Liver (tissue), 10 donors: ENCODE measurements at places on chromosomes 13 and 19. TPM values are rescaled to one million over a fixed set of nuclear protein-coding genes. Genes with fewer than 3 reads are reported as not detected.

Gene ZSCAN5A
- total RNA-seq: 7.4 TPM

Gene ZNF837
- 3.6 TPM for total RNA-seq

Gene TEX26
- total RNA-seq: not detected

Gene ANGPTL8
- 33.9 TPM for total RNA-seq

Gene ATP13A1
- total RNA-seq: 18.8 TPM

Gene PEAK3
- total RNA-seq: 0.09 TPM

Gene PALM
- 3.8 TPM for total RNA-seq

Gene ATP4A
- not detected for total RNA-seq

Gene FOXA3
- 12.3 TPM for total RNA-seq

- no peaks in the 10 kb centered on the region for H3K27me3 ChIP-seq
- H3K4me3 ChIP-seq: no peak overlapping the region
- peaks cover 3% of the 10 kb centered on the region for H3K4me1 ChIP-seq
- no peak overlapping the region for H3K27ac ChIP-seq
- no peak for DNase-seq
- peaks cover 11% of the 10 kb centered on the region for H3K36me3 ChIP-seq
Observed at GRCh38 chr13:20993661-20994440, 67.5 kb downstream of the LATS2 start.

- H3K27me3 ChIP-seq: no peaks in the 10 kb centered on the region
- no peak overlapping the region for H3K4me3 ChIP-seq
- no peaks in the 10 kb centered on the region for H3K36me3 ChIP-seq
Observed at GRCh38 chr13:31908696-31909411, 122.7 kb upstream of the FRY start.

GRCh38 chr19:29085206-29085605 lies 127.7 kb downstream of the UQCRFS1 start:
- no peak for DNase-seq
- no peak overlapping the region for H3K4me3 ChIP-seq
- no peak overlapping the region for H3K27ac ChIP-seq
- H3K36me3 ChIP-seq: no peaks in the 10 kb centered on the region
- no peaks in the 10 kb centered on the region for H3K4me1 ChIP-seq
- H3K27me3 ChIP-seq: peaks cover 3% of the 10 kb centered on the region

DNA sequence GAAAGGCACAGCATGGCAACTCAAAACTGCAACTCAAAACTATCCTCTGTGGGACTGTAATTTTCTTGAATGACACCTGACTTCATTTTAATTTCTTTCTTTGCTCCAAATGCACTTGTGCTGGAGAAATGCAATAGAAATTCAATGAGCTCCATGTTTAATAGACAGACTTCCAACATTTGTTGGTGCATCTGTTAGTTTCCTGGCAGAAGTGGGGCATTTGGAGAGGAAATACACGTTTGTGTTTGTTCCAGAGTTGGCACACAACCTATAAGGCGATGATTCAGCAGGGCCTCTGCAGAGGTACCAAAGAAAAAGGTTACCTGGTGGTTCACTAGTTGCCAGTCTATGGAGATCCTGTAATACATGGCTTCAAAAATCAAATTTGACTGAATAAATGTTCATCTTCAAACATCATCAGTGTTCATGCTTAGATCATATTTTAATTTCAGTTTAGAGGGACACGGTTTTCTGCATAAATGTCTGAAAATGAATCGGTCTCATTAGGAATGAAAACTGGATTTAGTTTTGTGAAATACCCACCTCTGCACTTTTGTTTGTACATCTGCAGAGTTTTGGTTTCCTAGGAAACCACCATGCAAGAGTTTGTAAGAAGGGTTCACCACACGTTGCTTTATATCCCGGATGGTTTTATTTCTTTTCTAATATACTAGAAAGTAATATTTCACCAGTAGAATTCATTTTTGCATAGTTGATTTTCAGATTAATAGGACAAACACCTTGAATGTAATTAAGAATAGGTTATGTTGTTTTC lies 21.8 kb upstream of the OBI1 start:
- H3K4me3 ChIP-seq: no peak overlapping the region
- H3K27me3 ChIP-seq: no peaks in the 10 kb centered on the region
- no peak overlapping the region for H3K27ac ChIP-seq
- H3K36me3 ChIP-seq: no peaks in the 10 kb centered on the region
- no peaks in the 10 kb centered on the region for H3K4me1 ChIP-seq

DNA sequence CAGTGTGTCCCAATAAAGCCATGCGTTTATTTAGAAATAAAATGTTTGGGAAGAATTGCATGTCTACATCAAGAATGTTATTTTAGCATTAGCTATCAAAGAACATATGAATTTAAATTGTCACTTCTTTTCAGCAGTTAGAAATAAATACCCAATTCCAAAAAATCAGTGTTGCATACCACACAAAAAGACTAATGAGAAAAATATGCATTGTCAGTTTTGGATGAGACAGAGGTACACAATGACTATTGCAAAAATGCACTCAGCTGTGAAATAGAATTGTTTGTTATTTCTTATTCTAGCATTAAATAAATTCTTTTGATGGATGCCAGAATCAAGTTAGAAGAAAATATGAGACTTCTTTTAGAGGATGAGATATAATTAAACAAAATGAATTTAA lies 833.9 kb downstream of the SLITRK1 start:
- no peaks in the 10 kb centered on the region for H3K27me3 ChIP-seq
- H3K36me3 ChIP-seq: no peaks in the 10 kb centered on the region
- no peak for DNase-seq
- H3K4me1 ChIP-seq: no peaks in the 10 kb centered on the region

DNA sequence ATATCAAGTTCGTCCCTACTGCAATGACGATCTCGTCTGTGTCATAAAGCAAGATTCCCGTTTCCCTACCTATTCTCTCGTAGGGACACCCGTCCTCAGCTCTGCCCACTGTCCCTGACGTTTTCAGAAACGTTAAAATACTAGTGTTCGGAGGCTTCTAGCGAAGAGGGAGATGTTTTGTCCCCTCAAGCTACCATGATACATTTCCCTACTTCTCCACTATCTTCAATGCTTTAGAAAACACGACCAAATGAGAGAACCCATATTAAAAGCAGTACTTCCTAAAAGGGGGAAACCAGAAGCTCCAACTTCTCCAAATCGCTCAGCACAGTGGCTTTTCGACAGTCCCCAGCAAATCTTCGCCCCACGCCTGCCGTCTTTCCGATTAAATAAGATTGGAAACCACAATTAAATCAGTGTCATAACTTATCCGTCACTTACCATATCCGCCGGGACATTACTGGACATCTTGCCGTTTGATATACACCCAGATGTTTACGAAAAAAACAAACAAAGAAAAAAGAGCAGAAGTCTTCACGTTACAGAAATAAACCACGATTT lies 1.3 kb downstream of the UBL3 start:
- peak overlapping the region; percentile 85 for H3K4me3 ChIP-seq
- DNase-seq: peak; percentile 43
- H3K4me1 ChIP-seq: peaks cover 8% of the 10 kb centered on the region
- H3K36me3 ChIP-seq: no peaks in the 10 kb centered on the region

GRCh38 chr19:45593520-45593919 lies 8.5 kb downstream of the GPR4 start:
- H3K36me3 ChIP-seq: no peaks in the 10 kb centered on the region
- H3K27ac ChIP-seq: no peak overlapping the region
- no peaks in the 10 kb centered on the region for H3K27me3 ChIP-seq
- no peak overlapping the region for H3K4me3 ChIP-seq
- peaks cover 2% of the 10 kb centered on the region for H3K4me1 ChIP-seq
- no peak for DNase-seq

DNA sequence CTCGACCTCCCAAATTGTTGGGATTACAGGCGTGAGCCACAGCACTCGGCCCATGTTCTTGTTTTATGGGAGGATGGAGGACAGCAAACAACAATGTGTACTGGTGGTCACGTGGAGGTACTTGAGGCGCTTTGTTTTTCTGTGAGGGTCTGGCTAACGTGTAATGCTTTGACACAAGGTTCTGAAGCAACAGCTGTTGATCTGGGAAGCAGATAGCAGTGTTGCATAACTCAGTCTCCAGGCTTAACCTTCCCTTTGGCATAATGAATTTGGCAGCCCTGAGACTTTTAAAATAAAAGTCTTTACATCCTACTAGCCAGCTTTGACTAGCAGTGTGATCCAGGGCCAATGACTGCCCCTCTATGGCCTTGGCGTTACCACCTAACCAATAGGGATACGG lies 6.9 kb upstream of the ZNF580 start:
- peaks cover 13% of the 10 kb centered on the region for H3K4me1 ChIP-seq
- H3K27ac ChIP-seq: no peak overlapping the region
- no peak overlapping the region for H3K4me3 ChIP-seq
- H3K36me3 ChIP-seq: no peaks in the 10 kb centered on the region
- no peaks in the 10 kb centered on the region for H3K27me3 ChIP-seq

DNA sequence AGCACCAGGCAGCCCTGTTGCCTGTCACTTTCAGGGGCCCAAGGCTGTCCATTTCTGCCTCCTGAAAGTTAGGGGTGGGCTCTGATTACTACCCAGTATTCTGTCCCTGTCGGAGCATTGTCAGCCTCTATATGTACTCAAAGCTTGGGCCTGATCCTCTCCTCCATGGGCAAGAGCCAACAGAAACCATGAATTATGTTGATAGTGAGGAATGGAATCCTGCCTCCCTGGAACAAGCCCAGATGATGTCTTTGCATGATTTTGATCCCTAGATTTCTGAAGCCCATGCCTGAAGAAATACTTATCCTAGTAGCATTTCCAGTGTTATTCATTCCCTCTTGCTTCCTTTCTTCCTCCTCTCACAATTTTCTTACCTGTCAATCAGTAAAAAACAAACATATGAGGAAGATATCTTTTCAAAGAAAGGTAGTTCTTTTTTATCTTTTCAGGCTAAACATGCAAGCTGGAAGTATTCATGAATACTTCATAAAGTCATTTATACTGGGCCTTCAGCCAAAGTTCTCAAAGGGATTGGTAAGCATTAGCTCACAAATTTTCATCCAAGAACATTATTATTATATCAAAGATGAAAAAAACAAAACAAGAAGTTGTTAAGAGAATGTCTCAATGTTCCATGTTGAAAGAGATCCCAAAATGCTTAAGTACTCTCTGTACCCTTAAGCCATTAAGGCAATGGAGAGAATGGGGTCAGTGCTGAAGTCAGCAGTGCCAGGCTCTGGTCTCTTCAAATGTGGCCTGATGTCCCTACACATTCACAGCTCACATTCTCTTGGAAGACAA lies 171.7 kb downstream of the NHLRC3 start:
- no peak overlapping the region for H3K27ac ChIP-seq
- H3K36me3 ChIP-seq: no peaks in the 10 kb centered on the region
- H3K4me1 ChIP-seq: no peaks in the 10 kb centered on the region
- H3K27me3 ChIP-seq: no peaks in the 10 kb centered on the region

- H3K4me1 ChIP-seq: peaks cover 24% of the 10 kb centered on the region
- H3K4me3 ChIP-seq: no peak overlapping the region
- peak; percentile 96 for DNase-seq
Observed at GRCh38 chr19:1853295-1854038, 5.2 kb upstream of the REXO1 start.

GRCh38 chr19:17679526-17680229 lies 8.5 kb downstream of the UNC13A start:
- no peak for DNase-seq
- no peak overlapping the region for H3K4me3 ChIP-seq
- H3K36me3 ChIP-seq: no peaks in the 10 kb centered on the region

GRCh38 chr19:3275583-3276340 lies 51.3 kb downstream of the CELF5 start:
- no peak overlapping the region for H3K4me3 ChIP-seq
- peak; percentile 74 for DNase-seq
- no peak overlapping the region for H3K27ac ChIP-seq
- H3K27me3 ChIP-seq: no peaks in the 10 kb centered on the region

DNA sequence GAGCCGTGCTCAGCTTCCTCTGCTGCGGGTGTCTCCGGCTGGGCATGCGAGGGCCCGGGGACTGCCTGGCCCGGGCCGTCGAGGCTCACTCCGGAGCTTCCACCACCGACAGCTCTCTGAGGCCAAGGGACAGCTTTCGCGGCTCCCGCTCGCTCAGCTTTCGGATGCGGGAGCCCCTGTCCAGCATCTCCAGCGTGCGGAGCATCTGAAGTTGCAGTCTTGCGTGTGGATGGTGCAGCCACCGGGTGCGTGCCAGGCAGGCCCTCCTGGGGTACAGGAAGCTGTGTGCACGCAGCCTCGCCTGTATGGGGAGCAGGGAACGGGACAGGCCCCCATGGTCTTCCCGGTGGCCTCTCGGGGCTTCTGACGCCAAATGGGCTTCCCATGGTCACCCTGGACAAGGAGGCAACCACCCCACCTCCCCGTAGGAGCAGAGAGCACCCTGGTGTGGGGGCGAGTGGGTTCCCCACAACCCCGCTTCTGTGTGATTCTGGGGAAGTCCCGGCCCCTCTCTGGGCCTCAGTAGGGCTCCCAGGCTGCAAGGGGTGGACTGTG lies 1.2 kb downstream of the S1PR4 start:
- no peaks in the 10 kb centered on the region for H3K27me3 ChIP-seq
- H3K27ac ChIP-seq: peak overlapping the region; percentile 69
- no peak for DNase-seq
- peak overlapping the region; percentile 11 for H3K4me3 ChIP-seq

DNA sequence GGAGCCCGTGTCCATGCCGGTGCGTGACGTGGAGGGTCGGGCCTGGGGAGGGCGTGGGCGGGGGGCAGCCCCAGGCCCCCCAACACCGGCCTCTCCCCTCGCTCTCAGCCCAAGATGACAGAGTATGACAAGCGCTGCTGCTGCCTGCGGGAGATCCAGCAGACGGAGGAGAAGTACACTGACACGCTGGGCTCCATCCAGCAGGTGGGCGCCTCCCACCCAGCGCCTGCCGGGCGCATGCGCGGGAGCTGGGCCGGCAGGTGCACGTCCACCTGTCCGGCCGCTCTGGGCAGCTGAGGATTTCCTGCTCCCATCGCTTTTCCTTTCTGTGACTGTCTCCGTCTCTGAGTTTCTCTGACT lies 49.8 kb downstream of the VAV1 start:
- H3K27me3 ChIP-seq: no peaks in the 10 kb centered on the region
- H3K36me3 ChIP-seq: no peaks in the 10 kb centered on the region
- no peak overlapping the region for H3K4me3 ChIP-seq

- H3K36me3 ChIP-seq: no peaks in the 10 kb centered on the region
- H3K27ac ChIP-seq: no peak overlapping the region
- no peaks in the 10 kb centered on the region for H3K4me1 ChIP-seq
- no peak for DNase-seq
Observed at GRCh38 chr13:72696579-72696978, 30.9 kb downstream of the MZT1 start.

- H3K36me3 ChIP-seq: no peaks in the 10 kb centered on the region
- no peak overlapping the region for H3K4me3 ChIP-seq
- no peaks in the 10 kb centered on the region for H3K27me3 ChIP-seq
- H3K27ac ChIP-seq: no peak overlapping the region
- no peak for DNase-seq
- H3K4me1 ChIP-seq: no peaks in the 10 kb centered on the region
Observed at GRCh38 chr13:89903115-89903514, 1444.4 kb upstream of the MIR17HG start.

GRCh38 chr19:610801-611480 lies 21.3 kb downstream of the HCN2 start:
- no peaks in the 10 kb centered on the region for H3K36me3 ChIP-seq
- no peak overlapping the region for H3K4me3 ChIP-seq
- H3K27me3 ChIP-seq: no peaks in the 10 kb centered on the region
- H3K27ac ChIP-seq: no peak overlapping the region
- H3K4me1 ChIP-seq: no peaks in the 10 kb centered on the region

GRCh38 chr13:21121616-21122015 lies 54.7 kb downstream of the SKA3 start:
- no peaks in the 10 kb centered on the region for H3K27me3 ChIP-seq
- H3K4me1 ChIP-seq: no peaks in the 10 kb centered on the region
- no peak overlapping the region for H3K4me3 ChIP-seq
- no peaks in the 10 kb centered on the region for H3K36me3 ChIP-seq
- DNase-seq: no peak

GRCh38 chr19:31338069-31338776 lies 11.0 kb downstream of the TSHZ3 start:
- H3K4me3 ChIP-seq: no peak overlapping the region
- no peaks in the 10 kb centered on the region for H3K36me3 ChIP-seq
- no peaks in the 10 kb centered on the region for H3K27me3 ChIP-seq
- no peak overlapping the region for H3K27ac ChIP-seq
- peaks cover 3% of the 10 kb centered on the region for H3K4me1 ChIP-seq
- no peak for DNase-seq
